ENCODE measurements at places on chromosomes 7 and 10. TPM values are rescaled to one million over a fixed set of nuclear protein-coding genes. Genes with fewer than 3 reads are reported as not detected.

Gene GIMAP1
- 8.0 TPM for total RNA-seq

Gene ADAMTS14
- not detected for total RNA-seq

DNA sequence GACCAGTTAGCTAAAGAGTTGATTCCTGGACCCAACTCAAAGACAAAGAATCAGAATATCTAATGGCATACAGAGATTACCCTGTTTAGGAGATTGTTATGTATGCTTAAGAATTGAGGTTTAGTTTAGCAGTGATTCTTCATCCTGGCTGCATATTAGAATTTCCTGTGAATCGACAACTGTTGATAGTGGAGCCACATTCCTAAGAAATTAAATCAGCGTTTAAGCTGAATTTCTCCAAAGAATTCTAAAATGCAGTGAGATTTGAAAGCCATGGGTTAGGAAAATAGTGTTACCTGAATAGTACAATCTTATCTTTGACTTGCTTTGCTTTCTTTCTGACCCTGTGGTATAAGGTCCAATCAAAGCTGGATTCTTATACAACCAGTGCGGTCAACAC lies 16.4 kb upstream of the FERD3L start:
- H3K4me3 ChIP-seq, result no peak overlapping the region
- H3K27me3 ChIP-seq, result no peaks in the 10 kb centered on the region
- H3K36me3 ChIP-seq, result no peaks in the 10 kb centered on the region
- no peak for DNase-seq
- H3K27ac ChIP-seq, result no peak overlapping the region

DNA sequence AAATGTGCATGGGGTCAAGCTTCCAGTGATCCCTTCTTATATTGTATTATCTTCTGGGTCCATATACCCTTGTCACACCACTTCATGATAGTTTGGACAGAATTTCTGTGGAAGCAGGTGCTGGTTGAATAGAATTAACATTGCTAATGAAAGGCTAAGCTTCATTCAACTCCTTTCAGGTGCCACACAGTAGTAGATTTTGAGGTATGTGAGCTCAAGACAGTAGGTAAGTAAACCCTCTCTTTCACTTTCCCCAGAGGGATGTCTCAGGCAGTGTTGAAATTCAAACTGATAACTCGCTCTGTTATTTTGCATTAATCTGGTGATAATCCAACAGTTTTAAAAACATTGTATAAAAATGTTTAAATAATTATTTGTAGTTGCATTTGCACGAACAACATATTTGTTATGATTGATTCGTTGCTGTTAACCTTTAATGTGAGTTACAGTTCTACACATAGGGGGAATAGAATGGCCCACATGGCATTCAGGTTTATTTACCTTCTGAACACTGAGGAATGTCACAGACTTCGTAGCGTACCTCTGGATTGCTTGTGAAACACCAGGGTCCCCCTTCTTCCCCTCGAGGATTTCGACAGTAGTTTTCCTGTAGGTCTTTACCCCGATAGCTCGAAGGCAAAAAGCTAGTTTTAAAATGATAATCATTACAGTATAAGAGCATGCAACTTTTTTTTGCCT lies 18.1 kb downstream of the HGF start:
- no peak for DNase-seq
- no peaks in the 10 kb centered on the region for H3K27me3 ChIP-seq
- H3K4me3 ChIP-seq, result no peak overlapping the region
- H3K4me1 ChIP-seq, result no peaks in the 10 kb centered on the region
- H3K36me3 ChIP-seq, result no peaks in the 10 kb centered on the region

- H3K36me3 ChIP-seq, result no peaks in the 10 kb centered on the region
- H3K4me1 ChIP-seq, result no peaks in the 10 kb centered on the region
- H3K4me3 ChIP-seq, result no peak overlapping the region
- DNase-seq, result no peak
- no peaks in the 10 kb centered on the region for H3K27me3 ChIP-seq
Observed at GRCh38 chr10:96357038-96357620, 1.7 kb downstream of the OPALIN start.
